ENCODE measurements at places on chromosomes 4 and X. TPM values are rescaled to one million over a fixed set of nuclear protein-coding genes. Genes with fewer than 3 reads are reported as not detected.

Gene NAP1L5
- 17.9 TPM for total RNA-seq

Gene SPON2
- total RNA-seq, result 15.7 TPM

- H3K4me1 ChIP-seq, result no peaks in the 10 kb centered on the region
- H3K4me3 ChIP-seq, result no peak overlapping the region
- no peak for DNase-seq
- H3K27me3 ChIP-seq, result no peaks in the 10 kb centered on the region
- H3K27ac ChIP-seq, result no peak overlapping the region
- H3K36me3 ChIP-seq, result no peaks in the 10 kb centered on the region
Observed at GRCh38 chr4:117417856-117418255, 332.5 kb upstream of the TRAM1L1 start.

DNA sequence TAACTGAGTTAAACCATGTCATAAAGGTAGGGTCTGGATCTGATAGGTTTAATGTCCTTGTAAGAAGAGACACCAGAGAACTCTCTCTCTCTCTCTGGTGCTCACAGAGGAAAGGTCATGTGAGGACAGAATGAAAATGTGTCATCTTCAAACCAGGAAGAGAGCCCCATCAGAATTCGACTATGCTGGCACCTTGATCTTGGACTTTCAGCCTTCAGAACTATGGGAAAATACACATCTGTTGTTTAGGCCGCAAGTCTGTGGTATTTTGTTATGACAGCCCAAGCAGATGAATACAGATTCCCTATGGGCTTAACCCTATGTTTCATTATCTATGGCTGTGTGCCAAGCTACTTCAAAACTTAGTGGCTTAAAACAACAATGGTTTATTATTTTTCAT lies 105.5 kb upstream of the DDIT4L start:
- no peaks in the 10 kb centered on the region for H3K4me1 ChIP-seq
- H3K27ac ChIP-seq, result no peak overlapping the region
- DNase-seq, result no peak
- H3K27me3 ChIP-seq, result no peaks in the 10 kb centered on the region
- no peaks in the 10 kb centered on the region for H3K36me3 ChIP-seq

GRCh38 chr4:57445686-57446085 lies 335.5 kb upstream of the IGFBP7 start:
- no peaks in the 10 kb centered on the region for H3K36me3 ChIP-seq
- H3K27ac ChIP-seq, result no peak overlapping the region
- no peaks in the 10 kb centered on the region for H3K4me1 ChIP-seq
- no peak for DNase-seq
- H3K27me3 ChIP-seq, result no peaks in the 10 kb centered on the region

DNA sequence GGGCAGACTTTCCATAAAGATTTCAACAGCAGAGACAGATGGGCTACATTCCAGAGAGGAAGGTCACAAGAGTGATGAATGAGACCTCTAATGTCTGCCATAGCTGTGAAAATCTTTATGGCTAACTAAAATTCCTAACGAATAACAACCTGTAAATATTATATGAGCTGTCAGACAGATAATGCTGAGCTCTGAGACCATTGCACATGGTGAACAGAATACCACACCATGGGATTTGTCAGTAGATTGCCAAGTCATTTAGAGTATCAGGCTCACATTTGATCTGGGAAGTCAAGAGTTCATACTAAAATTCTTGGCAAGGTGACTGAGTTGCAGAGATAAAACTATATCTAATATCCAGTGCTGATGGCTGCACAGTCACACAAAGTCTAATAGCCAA lies 259.2 kb upstream of the FTHL17 start:
- no peaks in the 10 kb centered on the region for H3K4me1 ChIP-seq
- H3K36me3 ChIP-seq, result no peaks in the 10 kb centered on the region
- no peak overlapping the region for H3K27ac ChIP-seq
- DNase-seq, result no peak
- H3K27me3 ChIP-seq, result no peaks in the 10 kb centered on the region
- H3K4me3 ChIP-seq, result no peak overlapping the region

DNA sequence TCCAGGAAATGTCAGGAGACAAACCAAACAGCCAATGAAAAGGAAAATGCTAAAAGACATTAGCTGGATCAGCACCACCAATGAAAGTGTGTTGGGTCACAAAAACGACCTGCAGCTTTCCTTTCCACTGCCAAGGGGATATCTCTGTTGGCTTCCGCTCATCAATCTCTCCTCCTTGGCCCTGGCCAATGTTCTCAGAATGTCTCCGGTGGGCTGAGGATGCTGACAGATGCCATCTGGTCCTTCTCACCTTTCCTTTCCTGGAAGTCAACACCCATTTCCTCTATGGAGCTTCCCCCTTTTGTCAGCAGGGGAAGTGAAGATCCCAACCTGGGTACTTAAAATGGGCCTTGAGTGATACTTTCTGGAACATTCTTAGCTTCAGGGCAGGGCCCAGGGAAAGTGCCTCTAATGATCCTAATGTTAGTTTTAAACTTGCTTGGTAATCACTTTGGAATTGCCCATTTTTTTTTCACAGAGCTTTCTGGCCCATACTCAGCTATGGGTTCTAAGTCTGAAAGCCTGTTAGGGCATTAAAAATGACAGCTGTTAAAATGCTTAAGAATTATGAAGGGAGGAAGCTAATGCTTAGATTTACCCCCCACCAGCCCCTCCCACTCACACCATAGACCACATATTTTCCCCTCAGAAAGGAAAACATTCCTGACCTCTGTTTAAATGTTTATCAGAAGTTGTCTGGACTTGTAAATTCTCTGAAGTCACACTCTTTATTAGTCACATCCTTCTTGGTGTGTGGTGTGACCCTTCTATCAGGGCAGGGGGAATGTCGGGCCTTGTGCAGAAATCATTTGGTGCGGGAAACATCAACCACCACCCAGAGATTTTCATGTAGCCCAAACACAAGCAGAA lies 29.2 kb downstream of the IGFBP7 start:
- H3K4me3 ChIP-seq, result no peak overlapping the region
- no peak overlapping the region for H3K27ac ChIP-seq
- no peaks in the 10 kb centered on the region for H3K4me1 ChIP-seq
- no peaks in the 10 kb centered on the region for H3K36me3 ChIP-seq

GRCh38 chrX:52933213-52933612 lies 25.1 kb downstream of the FAM156A start:
- H3K27me3 ChIP-seq, result no peaks in the 10 kb centered on the region
- no peak overlapping the region for H3K4me3 ChIP-seq
- H3K36me3 ChIP-seq, result no peaks in the 10 kb centered on the region

Measured in CD4-positive, alpha-beta T cell (primary cell).